Stimulated activated CD4-positive, alpha-beta T cell treated with anti-CD3 and anti-CD28 coated beads, Interleukin-12 subunit alpha, Interleukin-12 subunit beta, amount 100 ng/mL, for 4 hours (primary cell): ENCODE measurements at places on chromosomes 1 and 21.

DNA sequence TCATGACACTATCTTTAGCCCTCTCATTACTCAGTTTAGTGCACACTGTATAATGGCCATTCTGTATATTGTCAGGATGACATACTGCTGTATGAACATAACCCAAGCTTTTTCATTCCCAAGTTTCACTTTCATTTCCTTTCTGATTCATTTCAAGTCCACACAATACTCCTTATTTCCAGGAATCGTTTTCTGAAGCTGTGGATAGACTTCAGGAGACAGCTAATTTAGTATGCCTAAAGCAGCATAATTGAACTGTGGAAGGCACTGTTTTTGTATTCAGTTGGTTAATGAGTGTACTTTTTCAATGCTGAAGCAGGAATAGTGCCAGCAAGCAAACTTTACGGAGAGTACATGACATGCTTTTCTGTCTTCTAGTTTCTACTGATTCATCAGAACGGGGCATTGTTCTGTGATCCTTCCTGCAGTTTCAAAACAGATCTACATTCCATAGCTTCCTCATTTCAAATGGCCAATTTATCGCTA is 578.5 kb upstream of the ZP4 start:
- DNase-seq, result no peak

DNA sequence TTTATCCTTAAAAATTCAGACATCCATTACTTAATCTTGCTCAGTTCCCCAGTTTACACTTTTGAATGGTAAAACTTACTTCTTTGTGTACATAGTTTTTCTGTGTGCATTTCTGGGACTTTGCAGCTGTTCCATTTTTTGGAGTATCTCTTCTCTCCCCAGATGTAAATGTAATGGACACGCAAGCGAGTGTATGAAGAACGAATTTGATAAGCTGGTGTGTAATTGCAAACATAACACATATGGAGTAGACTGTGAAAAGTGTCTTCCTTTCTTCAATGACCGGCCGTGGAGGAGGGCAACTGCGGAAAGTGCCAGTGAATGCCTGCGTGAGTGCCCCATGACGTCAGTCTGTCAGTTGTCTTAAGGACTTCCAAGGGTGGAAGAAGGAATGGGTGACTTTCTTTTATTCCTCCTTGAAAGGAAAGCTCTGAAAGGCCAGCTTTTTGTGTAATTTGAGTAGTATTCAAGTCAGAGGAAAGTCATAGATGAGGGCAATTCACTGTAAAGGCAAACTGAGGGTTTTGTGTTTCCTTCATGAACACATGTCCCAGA is 75.7 kb upstream of the LAMC2 start:
- DNase-seq, result no peak

DNA sequence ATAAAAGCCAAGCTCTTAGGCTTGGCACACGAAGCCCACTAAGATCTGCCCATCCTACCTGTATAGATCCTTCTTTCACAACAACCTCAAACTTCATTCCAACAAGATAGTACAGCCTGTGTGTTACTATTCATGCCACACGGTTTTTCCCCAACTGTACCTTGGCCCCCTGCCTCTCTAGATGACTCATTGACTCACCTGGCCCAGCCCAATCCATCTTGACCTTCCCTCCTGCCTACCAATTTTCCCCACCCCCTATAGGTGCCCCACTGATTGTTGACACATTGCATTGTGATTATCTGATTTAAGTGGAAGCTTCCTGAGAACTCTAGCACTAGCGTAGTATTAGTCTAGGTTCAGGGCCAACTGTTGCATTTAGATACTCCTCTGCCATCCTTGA is 2.0 kb upstream of the CD101 start:
- no peak for DNase-seq

GRCh38 chr1:101816262-101816661 is 180.5 kb downstream of the OLFM3 start:
- DNase-seq, result no peak

- DNase-seq, result no peak
These were observed 19.3 kb upstream of the SLC35A3 start for GRCh38 chr1:99950486-99950885.

GRCh38 chr1:97832481-97832880 is 88.4 kb downstream of the DPYD start:
- no peak for DNase-seq

DNA sequence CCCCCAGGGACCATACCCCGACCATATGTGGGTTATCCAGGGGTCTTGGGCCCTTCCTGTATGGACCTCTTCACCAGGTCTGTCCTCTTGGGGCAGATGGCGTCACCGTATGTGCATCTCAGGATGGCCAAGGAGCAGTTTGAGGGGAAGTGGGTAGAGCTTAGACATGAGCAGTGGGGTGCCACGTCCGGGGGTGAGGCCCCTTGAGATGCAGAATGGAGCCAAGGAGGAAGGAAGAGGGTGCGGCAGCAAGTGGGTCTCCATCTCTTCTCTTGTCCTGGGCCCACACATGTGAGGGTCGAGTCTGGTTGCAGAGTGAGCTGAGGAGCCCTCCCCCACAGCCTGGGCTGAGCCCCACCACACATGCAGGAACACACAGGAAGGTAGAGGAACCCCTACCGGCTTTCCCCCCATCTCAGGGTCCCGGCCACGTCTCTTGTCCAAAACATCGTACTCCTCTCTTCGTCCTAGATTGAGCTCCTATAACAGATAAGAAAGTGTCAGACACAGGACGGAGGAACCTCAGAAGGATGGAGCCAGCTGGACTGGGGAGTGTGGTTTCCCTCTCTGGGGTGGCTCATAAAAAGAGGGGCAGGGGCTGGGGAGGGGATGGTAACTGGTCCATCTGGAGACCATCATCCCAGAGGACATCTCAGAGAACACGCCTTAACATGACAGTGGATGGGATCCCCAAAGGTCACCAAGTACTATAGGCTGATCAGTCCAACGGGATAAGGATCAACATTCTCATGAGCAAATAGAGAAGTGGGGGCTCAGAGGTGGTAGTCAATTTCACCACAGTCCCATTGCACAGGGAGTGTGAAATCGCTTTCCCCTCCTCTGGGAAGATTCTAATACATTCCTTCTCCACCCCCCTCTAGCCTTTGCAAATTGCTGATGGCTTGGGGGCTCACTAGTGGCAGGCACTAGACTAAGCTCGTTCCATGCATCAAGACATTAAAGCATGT is 79.9 kb downstream of the CD247 start:
- no peak for DNase-seq

DNA sequence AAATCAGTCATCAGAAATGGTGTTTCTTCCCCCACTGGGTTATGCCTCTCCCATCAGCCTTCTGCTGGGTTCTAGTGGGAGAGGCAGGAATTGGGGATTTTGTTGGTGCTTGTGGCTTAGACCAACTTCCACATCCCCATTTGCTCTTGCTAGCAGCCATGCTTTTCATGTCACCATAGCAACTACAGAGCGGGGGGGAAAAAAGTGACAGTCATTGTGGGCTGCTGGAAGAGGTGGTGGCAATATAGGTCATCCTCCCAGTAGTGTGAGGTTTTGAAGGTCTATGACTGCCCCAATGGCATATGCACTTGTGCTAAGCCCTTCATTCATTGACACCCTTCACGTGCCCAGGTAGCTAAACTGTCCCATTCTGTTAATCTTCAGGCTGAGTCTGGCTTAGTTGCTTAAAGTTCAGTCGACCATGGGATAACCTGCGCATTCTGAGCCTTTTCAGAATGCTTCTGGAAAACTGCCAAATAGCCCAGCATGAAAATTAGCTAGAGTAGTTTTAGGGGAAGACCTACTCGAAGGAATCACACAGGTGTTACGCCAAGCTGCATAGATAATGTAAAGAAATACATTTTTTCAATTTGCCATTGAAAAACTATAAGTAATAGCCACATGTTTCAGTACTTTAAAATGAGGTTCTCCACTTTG is 53.7 kb upstream of the ZNF326 start:
- no peak for DNase-seq

DNA sequence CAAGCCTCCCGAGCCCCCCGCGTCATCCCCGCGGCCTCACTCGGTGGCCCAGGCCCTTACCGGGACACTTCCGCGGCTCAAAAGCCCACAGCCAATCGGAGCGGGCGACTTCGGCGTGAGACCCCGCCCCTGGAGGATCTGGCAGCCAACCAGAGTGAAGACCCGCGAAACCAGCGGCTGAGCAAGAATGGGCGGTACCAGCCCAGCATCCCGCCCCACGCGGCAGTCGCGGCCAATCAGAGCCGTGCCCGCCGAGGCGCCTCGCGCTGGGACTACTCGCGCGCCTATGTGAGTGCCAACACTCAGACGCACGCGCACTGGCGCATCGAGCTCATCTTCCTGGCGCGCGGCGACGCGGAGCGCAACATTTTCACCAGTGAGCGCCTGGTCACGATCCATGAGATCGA is 22.5 kb downstream of the DISP3 start:
- DNase-seq, result no peak

DNA sequence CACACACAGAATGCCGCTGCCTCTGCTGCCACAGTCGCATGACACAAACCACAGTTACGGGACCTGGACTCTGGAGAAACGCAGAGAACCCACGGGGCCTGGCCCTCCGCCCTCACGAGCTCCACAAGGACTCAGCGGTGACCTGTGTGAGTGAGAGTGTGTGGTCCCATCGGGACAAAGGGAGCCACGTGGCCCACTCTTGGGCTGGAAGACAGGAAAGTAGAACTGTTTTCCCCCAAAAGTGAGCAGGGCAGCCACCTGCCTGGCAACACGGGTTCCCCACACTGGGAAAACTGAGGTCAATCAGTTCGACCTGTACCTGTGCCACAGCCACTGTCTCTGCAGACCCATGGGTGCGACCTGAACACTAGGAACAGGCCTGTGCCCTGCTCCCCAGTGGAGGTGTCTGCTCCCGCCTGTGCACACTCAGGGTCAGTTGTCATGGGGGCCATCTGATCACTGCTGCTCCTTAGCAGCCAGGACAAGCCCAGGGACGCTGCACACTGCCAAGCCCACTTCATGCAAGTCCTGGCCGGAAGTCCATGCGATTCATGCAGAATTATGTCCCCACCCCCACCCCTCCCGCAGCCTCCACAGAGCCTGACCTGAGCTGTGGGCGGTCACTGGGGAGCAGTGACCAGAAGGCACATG is 54.4 kb upstream of the ADARB1 start:
- no peak for DNase-seq

DNA sequence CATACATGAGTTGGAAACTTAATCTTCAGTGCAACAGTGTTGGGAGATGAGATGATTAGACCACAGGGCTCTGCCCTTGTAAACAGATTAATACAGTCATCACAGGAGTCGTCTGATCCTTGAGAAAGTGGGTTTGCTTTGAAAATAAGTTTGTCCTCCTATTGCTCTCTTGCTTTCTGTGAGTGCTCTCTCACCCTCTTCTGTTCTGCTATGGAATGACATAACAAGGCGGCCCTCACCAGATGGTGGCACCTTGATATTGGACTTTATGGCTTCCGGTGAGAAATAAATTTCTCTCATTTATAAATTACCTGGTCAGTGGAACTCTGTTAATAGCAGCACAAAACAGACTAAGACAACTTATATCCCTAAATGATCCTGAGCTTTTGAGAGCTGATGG is 353.6 kb downstream of the BRINP3 start:
- DNase-seq, result no peak

DNA sequence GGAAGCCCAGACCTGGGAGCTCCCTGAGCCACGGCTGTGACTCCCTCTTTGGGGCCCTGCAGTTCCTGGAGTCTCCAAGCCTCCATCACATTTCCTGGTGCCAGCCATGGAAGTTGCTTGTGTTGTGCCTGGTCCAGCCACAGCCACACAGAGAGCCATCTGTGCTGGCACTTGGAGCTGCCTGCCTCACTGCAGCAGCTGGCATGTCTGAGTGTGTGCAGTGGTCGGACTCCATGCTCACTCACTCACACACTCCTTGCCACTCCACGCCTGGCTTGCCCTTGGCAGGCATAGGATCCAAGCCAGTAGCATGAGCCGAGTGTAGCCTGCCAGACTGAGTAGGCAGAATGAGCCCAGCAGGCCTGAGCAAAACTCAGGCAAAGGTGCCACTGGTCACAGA is 516.3 kb upstream of the BEND5 start:
- no peak for DNase-seq
